ENCODE measurements at places on chromosomes 5 and 9. TPM values are rescaled to one million over a fixed set of nuclear protein-coding genes. Genes with fewer than 3 reads are reported as not detected.

CDO1 gene
- total RNA-seq, result 11.4 TPM

MTAP gene
- total RNA-seq, result 28.7 TPM

LRRC19 gene
- not detected for total RNA-seq

GPR21 gene
- 0.39 TPM for total RNA-seq

SLCO6A1 gene
- total RNA-seq, result not detected

C5 gene
- 8.9 TPM for total RNA-seq

PNPLA7 gene
- total RNA-seq, result 2.0 TPM

PTCD2 gene
- 2.7 TPM for total RNA-seq

UNC13B gene
- total RNA-seq, result 21.3 TPM

MAP3K1 gene
- total RNA-seq, result 7.8 TPM

ANKRD20A1 gene
- 0.17 TPM for total RNA-seq

CCNI2 gene
- not detected for total RNA-seq

PDE6A gene
- total RNA-seq, result not detected

IQGAP2 gene
- 34.4 TPM for total RNA-seq

UAP1L1 gene
- total RNA-seq, result 5.8 TPM

FGD3 gene
- 1.7 TPM for total RNA-seq

PHYHD1 gene
- 27.1 TPM for total RNA-seq

TMEM250 gene
- total RNA-seq, result 28.7 TPM

NUTM2F gene
- not detected for total RNA-seq

IL3 gene
- not detected for total RNA-seq

TRIP13 gene
- 0.31 TPM for total RNA-seq

CDC20B gene
- not detected for total RNA-seq

ALAD gene
- total RNA-seq, result 17.3 TPM

SAXO1 gene
- not detected for total RNA-seq

ADAMTS2 gene
- 14.8 TPM for total RNA-seq
